ENCODE measurements at places on chromosomes 2 and 18.

- DNase-seq = no peak
These were observed 265.5 kb downstream of the NAPG start for GRCh38 chr18:10791169-10791831.

DNA sequence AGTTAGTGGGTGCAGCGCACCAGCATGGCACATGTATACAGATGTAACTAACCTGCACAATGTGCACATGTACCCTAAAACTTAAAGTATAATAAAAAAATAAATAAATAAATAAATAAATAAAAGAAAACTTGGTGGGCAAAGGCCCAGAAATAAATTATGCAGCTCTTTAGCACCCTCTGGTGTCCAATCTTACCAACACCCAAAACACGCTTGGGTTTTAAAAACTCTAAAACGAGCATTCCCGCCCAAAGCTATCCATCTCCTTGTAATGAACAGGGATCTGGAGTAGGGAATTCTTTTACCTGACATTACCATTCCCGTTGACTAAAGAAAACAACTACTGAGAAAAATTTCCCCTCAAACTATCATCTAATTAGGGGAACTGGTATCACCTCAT lies 2005.9 kb upstream of the CELF4 start:
- peak; percentile 14 for DNase-seq

GRCh38 chr2:112834396-112835037 lies 2.1 kb downstream of the IL1B start:
- DNase-seq = peak; percentile 75

DNA sequence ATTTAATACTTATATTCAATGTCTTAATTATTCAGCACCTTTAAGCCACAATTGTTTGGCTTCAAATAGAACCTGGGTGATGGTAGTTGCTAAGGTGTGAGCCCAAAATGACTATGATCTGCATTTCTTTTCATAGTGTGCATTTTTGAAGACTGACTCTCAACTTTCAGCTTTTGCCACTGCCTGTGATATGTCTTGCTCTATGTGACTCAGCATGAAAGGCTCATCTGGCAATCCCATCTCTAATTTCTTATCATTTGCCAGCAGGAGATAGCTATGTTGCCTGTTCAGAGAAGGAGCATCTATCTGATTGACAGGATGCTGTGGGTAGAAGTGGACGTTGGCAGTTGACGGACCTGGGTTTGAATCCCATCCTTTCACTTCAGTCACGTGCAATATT lies 34.5 kb upstream of the CCDC93 start:
- DNase-seq = no peak

GRCh38 chr2:70942396-70943204 lies 6.9 kb downstream of the ATP6V1B1 start:
- no peak for DNase-seq

DNA sequence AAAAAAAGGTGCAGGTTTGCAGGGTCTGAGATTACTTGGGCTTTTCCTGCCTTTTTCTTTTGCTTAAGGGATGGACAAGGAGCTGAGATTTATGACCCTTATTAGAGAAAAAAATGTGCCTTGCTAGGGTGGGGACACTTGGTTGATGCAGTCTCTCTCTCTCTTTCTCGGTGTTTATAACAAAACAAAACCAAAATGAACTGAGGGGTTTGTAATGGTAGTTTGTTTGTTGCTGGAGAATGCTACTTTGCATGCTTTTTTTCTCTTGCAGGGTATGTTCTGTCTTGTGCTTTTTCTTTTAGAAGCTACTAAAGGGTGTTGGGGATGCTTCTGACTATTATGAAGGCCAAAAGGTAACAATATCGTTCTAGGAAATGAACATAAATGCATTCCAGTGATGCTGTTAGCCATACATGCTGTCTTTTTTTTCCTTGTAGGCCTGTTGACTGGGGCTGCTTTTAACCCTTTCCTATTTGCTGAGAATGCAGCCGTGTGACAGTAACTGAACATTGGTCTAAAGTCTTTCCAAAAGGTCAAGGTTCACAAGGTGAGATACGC lies 435 bp downstream of the ZNF532 start:
- no peak for DNase-seq

- DNase-seq = no peak
These were observed 826.9 kb upstream of the PIK3C3 start for GRCh38 chr18:41128126-41128525.

GRCh38 chr2:237864940-237865622 lies 5.7 kb downstream of the RAMP1 start:
- peak; percentile 58 for DNase-seq

- DNase-seq = no peak
These were observed 57.0 kb downstream of the ZNF407 start for GRCh38 chr18:74654638-74655037.

DNA sequence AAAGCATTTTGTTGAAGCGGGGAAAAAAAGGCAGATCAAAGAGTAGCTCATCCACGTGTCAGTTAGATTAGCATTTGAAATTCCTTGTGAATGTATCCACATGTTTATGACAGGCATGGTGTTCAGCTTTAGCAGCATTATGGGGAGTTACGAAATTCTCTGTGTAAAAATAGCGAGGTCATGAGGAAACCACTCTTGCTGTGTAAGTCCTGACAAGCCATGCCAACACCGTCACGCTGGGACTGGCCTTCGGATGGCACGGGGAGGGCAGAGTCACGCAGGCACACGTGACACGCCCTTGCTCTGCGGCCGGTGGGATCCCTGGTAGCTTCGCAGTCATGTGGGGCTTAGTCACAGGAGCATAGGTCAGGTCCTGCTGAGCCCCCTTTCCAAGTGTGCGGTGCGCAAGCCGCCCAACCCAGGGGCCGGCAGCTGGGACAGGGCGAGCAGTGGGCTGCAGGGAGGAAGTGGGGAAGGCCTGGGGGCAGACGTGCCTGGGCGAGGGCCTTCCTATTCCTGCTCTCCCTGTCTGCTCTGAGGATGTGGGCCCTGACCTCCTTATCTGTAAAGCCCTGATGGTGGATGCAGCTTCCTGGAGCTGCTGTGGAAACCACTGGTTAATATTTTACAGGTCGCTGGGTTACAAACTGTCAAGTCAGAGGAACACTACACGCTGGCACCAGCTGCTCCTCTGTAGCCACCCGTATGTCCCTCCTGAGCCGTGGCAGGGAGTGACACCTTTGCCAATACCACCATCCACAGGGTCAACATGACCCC lies 18.0 kb downstream of the MBP start:
- peak; percentile 83 for DNase-seq

- DNase-seq = no peak
These were observed 39.6 kb upstream of the RMDN2 start for GRCh38 chr2:37885329-37885993.

DNA sequence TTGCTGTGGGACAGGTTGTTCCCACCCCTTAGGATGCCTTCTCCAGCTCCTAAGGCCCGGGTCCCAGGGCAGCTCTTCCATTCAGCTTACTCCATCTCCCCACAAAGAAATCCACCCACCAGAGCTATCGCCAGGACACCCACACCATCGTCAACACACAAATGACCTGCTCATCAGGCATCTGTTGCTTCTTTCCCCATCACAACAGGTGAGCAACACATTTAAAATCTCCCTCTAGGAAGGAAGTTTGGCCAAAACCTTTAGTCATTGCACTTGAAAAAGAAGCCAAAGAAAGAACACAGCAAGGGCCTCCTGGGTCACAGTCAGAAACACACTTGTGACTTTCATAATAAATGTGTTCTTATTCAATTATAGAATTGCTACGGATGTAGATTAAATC lies 289.0 kb downstream of the PIEZO2 start:
- no peak for DNase-seq

- DNase-seq = no peak
These were observed 21.2 kb upstream of the RPL37A start for GRCh38 chr2:216477283-216478035.

GRCh38 chr18:40485318-40485717 lies 1469.7 kb upstream of the PIK3C3 start:
- no peak for DNase-seq

GRCh38 chr2:38551171-38551570 lies 51.6 kb downstream of the HNRNPLL start:
- no peak for DNase-seq

GRCh38 chr2:108927936-108928659 lies 60.9 kb downstream of the EDAR start:
- DNase-seq = no peak

GRCh38 chr2:191515551-191515950 lies 162.4 kb upstream of the NABP1 start:
- DNase-seq = no peak

GRCh38 chr2:56450047-56450446 lies 266.3 kb downstream of the CCDC85A start:
- DNase-seq = no peak

- DNase-seq = no peak
These were observed 20.5 kb downstream of the GYPC start for GRCh38 chr2:126676221-126677175.

GRCh38 chr2:9004338-9005204 lies 1.1 kb upstream of the MBOAT2 start:
- no peak for DNase-seq

DNA sequence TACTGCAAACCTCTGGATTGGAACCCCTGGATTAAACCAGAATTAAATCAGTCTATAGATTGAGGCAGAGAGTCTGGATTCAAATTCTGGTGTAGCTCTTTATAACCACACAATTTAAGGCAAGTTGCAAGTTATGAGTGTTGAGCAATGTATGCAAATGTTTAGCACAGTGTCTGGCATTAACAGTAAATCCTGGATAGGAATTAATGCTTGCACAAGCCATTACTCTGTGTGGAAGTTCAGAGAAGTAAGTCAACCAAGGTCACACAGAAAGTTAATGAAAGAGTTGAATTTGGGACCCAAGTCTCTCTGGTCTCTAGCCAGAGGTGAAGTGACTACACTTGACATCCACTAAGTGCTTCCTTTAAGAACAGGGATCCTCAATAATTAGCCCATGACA lies 2.0 kb upstream of the MARCO start:
- DNase-seq = no peak

GRCh38 chr2:119333833-119334232 lies 32.8 kb downstream of the C2orf76 start:
- no peak for DNase-seq

DNA sequence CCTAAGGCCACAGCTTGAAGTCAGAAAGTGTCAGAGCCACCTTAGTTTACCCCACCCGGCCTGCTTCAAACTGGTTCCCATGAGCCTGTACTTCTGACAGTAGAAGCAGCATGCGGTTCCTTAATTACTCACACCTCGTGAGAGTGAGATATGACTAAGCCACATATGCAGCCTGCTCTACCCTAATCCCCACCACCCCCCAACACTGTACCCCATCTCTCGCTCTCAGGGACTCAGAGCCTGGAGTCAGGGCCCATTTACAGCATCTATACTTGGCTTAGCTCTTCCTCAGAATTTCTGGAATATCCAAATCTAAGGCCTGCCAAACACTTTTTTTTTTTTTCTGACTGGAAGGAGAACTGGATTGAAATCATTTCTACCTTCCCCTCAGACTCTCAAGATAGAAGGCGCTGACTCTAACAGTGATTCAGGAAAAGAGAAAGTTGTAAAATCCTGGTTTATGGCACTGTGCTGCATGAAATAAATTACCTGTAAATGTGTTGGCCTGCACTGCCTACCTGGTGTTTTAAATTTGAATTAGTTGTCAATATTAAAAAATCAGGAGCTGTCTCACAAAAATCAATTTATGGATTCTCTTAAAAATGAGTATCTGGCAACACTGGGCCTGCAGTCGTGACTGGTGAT lies 360.0 kb downstream of the RND3 start:
- no peak for DNase-seq

DNA sequence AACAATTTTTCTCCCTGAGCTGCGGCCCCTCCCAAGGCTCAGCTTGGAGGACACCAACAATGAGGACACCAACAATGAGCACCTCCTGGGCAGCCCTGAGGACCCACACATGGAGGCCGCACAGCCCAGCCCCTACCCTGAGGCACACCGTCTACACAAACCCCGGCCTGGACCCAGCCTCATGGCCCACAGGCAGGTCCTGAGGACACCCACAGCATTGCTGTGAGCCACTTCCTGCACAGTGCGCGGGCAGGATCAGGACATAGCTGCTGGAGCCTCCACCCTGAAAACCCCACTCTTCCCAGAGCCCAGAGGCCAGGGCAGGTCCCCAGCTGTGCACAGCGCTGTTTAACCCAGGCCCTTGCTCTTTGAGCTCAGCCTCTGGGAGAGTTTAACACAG lies 194.3 kb downstream of the RTP5 start:
- no peak for DNase-seq

DNA sequence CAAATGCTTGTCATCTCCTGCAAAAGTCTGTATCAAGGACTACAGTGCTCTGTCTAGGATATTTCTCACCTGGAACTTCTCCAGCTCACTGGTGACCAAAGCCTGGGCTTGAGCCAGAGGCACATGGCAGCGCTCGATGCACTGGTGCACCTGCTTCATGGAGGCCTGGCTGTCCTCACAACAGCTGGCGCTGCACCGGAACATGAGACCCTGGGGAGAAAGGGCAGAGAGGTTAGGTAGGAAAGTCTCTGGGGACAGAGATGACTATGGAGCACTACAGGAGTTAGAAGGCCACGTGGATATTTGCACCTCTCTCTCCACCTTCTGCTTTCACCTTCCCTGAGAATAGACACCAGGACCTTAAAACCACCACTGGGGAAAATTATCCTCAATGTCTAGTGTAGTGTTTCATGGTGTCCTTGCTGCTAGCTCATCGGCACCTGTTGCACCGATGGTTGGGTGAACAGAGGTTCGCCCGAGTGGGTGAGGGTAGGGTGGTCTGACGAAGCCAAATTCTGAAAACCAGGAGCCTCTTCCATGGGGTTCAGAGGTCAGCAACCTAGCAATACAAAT lies 1.0 kb downstream of the FAM136A start:
- peak; percentile 43 for DNase-seq

DNA sequence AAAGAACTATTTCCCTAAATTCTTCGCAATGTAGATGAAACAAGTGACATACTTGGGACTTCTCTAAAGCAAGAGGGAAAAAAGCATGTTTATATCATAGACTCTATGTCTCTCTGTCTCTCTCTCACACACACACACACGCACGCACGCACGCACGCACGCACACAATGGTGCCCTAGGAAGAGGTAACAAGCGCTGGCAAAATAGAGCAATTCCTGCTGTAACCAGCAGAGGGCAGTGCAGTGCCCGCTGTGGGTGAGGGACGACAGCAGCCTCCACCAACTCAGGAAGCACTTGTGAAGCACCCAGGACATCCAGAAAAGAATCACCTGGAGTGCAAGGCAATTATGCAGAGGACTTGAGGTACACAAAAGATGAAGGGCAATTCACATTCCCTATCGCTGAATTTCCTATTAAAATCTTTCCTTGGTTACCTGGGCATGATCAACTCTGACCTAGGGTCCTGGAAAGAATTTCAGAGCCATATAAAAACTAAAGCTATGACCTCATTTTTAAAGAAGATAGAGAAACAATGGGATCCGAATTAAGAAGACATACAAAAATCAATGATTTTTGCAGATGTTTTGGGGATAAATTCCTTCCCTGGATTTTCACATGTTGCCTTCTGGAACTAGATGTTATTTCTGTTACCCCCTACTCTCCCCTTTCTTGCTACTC lies 166.4 kb downstream of the PDE11A start:
- peak; percentile 85 for DNase-seq

DNA sequence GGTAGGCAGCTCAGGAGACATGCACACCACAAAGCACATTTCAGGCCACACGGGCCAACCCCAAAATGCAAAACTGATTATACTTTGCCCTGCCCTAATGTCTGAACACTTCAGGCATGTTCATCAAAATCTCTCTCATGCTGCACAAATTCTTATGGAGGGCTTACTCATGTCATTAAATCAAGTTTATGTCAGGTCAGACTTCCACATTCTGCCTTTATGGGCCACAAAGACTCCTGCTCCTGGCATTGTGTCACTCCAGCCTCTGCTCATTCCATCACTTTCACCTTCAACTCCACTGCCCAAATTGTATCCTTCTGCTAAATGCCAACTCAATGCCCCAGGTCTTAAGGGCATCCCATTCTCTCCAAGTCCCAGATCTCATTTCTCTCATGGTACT lies 9.2 kb downstream of the UXS1 start:
- no peak for DNase-seq

GRCh38 chr2:51526766-51527165 lies 494.8 kb upstream of the NRXN1 start:
- DNase-seq = no peak

Measured in pancreas (tissue), 10 donors.